Activated CD4-positive, CD25-positive, alpha-beta regulatory T cell (primary cell): ENCODE measurements at places on chromosomes 3 and 15.

GRCh38 chr15:51310064-51310463 is 28.3 kb downstream of the CYP19A1 start:
- no peak for DNase-seq

- DNase-seq = no peak
Observed at GRCh38 chr3:156010829-156011228, 109.5 kb upstream of the KCNAB1 start.

GRCh38 chr15:80695911-80696661 is 976 bp downstream of the ABHD17C start:
- no peak for DNase-seq

DNA sequence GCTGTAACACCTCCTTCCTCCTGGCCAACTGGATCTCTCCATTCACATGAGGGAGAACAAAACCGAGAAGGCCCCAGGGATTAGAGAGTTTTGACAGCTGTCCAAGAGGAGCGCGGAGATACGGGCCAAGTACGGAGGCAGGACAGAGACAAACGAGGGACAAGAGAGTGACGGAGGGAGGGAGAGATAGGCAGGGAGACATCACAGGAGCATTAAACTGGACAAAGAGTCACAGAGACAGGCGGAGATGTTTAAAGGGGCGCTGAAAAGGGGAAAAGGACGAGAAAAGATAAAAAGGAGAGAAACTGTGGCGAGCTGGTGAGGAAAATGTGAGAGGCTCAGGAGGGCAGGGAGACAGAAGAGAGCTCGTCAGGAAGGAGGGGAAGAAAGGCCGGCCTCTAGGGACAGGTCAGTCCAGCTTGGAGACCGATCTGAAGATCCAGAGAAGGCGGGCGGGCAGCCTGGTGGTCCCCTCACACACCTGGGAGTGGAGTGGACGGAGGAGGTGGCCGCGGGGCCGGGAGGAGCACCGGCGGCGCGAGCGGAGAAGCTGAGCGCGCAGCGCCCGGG is 40.5 kb upstream of the ROPN1 start:
- DNase-seq = no peak

GRCh38 chr3:151425627-151426340 is 35.1 kb downstream of the IGSF10 start:
- DNase-seq = no peak
